ENCODE measurements at places on chromosomes 5 and 9. TPM values are rescaled to one million over a fixed set of nuclear protein-coding genes. Genes with fewer than 3 reads are reported as not detected.
A peak's percentile ranks its signal among the peaks of the same experiment; 100 is the strongest.

DNA sequence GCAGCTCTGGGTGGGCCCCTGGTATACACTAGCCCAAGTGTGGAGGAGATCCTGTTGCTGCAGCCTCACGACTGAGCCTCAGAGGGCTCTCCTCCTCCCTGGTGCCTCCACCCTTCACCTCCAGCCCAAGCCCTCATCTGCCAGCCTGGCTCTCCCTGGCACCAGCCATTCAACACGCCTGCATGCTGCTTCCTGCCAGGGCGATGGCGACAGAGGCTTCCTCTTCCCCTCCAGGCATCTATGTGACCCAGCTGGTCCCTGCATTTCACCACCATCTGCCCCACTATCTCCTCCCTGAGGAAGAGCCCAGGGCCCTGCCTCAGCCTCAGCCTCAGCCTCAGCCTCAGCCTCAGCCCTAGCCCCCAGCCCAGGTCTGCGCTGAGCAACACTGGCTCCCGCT, 54.8 kb upstream of the ANGPTL2 start:
- no peak for DNase-seq

GRCh38 chr5:15717001-15717400, 217.0 kb downstream of the FBXL7 start:
- DNase-seq: no peak

GRCh38 chr9:112860451-112860850, 30.2 kb downstream of the SLC46A2 start:
- no peak for DNase-seq

DNA sequence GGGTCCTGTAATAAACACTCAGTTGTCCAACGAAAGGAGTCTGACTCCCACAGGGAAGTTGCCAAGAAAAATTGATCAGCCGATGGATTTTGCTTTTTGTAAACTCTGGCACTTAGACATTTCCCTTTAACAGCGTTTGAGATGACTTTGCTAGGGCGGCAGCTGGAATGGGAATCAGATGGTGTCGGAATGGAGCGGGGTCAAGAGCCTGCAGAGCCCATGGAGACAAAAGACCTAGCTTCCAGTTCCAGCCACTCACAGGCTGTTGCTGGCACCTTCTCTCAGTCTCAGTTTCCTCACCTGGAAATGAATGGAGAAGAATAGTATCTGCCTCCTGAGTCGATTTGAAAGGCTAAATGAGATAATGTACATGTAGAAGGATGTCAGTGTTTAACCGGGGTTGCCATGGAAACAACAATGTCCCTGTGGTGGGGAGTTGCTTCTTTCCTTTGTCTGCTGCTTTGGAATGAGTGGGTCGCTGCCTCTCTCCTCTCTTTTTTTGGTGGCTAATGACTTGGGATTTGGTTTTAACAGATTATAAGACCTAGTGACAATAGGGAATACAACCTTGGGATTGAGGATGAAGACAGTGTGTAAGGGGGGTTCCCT, 137.4 kb downstream of the GAS1 start:
- DNase-seq: peak; percentile 79

DNA sequence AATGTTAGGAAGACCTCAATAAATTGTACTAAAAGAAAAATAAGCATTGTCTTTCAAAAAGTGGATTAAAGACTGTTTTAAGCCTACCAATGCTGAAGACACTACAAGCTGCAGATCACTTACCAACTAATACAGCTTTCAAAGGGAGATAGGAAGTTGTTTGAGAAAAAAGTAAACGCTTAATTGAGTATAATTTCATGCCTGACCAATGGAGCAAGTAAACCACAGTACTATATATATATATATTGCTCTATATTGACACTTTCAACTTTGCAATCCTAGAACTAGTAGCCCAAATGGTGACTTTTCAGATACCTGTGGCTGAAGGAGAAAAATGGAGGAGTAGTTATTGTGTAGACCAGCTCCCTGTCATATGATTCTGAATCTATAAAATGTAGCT, 85.7 kb downstream of the FREM1 start:
- no peak for DNase-seq

DNA sequence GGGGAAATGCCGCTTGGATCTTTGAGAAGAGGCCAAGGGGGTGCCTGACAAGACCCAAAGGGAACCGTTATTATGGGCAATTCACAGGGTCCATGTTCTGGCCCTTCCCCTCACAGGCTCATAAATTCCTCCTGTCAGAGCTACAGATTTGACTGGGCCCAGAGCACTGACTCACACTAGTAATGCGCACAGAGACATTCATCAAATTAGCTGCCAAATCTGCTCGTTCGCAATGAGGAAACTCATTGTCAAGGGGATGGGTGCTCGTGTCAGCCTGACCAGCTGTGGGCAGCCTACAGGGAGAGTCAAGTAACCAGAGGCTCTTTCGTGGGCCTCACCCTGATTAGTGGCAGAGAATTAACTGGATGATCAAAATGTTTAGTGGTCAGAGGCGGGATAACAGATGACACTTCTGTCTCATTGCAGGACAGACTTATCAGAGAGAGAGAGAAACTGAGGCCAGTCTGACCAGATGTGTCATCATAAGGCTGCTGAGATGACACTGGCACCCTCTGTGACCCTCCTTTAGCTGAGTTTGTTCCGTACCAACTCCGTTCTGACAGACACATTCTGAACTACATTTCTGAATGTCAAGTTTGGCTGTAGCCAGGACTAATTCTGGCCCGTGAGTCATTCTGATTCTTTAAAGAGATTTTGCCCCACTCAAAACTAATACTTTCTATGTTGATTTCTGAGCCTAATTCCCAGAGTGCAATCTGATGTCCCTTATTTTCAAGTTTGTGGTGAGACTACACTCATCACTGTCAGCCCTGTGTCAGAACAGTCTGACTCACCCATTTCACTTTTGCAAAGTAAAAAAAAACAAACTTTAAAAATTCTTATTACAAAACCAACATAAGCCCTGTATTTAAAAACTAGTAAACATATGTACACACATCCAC, 377.1 kb downstream of the ACTL7B start:
- no peak for DNase-seq

- no peak for DNase-seq
Measured at GRCh38 chr5:73686912-73687311, 60.9 kb downstream of the ARHGEF28 start.

DNA sequence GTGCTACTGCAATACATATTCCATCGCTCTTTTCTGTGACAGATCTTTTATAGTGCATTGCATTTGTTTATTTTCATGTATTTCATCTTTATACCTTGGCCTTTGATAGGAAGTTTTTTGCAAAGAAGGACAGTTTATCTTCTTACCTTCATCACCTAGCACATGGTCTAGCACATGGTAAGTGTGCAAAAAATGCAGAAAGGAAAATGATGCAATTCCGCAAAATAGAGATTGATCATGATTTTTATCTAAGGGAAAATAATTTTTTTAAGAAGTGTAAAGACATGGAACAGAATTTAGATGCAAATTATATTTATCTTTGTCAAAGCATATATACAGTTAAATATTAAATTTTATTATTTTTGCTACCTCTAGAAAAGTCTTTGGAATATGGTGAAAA, 19.2 kb upstream of the NIM1K start:
- no peak for DNase-seq

Gene SPATA31D4
- not detected for total RNA-seq

Gene C9orf153
- total RNA-seq: 0.99 TPM

Gene CLIC3
- 6.4 TPM for total RNA-seq

Gene PCDHA5
- total RNA-seq: 1.4 TPM

Gene SLC45A2
- total RNA-seq: 0.39 TPM
